Fibroblast of villous mesenchyme (primary cell): ENCODE measurements at places on chromosomes 3 and 15.

GRCh38 chr3:23776352-23776891 lies 29.3 kb upstream of the UBE2E1 start:
- DNase-seq: peak; percentile 74

DNA sequence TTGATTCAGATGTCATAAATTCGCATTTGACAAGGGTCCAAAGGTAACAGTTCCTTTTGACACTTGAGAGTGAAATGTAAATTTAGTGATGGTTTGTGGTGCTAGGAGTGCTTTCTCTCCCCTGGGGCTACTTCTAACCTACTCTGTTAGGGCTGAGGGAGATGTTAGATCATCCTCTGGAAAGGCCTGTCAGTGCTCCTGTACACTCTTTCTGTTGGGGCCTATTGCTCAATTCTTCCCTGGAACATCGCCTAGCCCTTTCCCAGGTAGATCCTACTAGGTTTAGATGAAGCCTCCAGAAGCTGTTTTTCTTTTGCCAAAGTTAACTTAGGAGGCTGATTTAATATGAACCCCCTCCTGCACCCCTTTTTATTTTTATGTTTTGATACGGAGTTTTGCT lies 1.4 kb downstream of the PCCB start:
- DNase-seq: no peak

GRCh38 chr3:49313896-49314688 lies 25.8 kb downstream of the USP4 start:
- DNase-seq: no peak

DNA sequence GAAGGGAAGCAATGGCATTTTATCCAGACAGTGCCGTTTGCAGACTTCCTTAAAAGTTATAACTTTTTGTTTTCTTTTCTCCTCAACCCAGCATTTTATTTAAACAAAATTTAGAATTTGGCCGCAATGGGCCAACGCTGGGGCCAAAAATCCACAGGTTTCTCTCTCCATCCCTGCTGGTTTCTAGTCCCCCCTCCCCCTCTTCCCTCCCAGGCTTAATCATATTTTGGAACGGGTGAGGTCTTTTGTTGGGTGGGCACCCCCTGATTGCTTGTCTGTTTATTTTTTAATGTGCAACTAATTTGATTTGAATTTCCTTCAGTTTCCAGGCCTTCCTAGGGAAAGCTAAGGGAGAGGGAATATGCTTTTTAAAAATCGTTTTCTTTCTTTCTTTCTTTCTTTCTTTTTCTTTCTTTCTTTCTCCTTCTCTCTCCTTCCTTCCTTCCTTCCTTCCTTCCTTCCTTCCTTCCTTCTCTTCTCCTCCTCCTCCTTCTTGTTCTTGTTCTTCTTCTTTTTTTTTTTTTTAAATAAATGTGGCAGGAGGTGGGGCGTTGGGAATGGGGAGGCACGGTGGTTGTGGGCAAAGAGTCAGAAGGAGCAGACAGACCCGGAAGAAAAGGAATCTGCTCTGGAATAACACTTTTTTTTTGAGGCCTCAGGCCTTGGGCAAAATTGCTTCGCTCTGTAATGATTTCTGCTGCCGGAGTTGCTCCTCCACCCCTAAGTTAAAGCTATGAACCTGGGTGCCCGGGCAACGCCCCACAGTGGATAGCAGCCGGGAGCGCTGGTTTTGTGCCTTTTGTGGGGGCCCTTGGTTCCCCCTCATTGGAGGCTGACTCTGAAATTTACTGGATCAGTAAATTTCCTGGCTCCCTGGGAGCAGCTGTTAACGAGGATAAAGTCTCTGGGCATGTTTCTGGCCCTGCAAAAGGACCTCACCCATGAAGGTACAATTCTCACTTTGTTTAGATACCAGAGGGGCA lies 1.9 kb downstream of the FNDC3B start:
- DNase-seq: peak; percentile 62

DNA sequence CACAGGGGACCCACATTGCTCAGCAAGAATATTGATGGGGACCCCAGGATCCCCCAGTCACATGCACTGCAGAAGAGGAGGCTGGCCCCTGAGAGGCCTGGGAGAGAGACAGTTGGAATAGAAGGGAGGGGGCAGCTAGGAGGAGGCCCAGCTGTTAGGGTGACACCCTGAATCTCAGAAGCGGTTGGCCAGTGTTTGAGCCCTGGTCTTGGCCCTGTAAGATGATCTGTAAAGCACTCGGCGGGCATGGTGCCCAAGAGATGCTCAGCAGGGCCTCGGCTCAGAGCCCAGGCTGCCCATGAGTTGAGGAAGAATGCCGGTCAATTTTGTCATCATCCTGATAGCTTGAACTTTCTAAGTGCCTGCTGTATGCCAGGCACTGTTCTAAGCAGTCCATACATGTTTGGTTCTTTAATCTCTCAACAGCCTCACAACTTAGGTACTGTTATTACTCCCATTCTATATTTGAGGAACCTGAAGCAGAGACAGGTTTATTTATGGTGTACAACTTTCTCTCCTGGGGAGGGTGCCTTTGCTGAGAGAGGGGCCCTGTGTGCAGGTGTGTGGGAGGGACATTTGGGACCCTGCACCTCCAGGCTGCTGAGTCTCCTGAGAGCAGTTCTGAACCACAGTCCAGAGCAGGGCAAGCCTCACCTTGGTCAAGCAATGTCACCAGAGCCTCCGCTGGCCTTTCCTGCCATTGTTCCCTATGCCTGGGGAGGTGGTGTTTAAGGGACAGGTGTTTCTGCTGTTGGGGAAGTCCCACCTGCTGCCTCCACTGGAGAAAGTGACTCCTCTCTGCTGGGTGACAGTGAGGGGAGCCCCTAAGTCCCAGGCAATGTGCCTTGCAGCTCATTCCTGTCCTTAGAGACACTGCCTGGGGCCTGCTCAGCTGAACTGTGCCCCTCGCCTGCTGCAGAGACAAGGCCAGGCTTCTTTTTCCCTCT lies 26.0 kb downstream of the SLC6A6 start:
- DNase-seq: no peak

GRCh38 chr15:77836121-77836692 lies 203.5 kb upstream of the LINGO1 start:
- DNase-seq: peak; percentile 28

DNA sequence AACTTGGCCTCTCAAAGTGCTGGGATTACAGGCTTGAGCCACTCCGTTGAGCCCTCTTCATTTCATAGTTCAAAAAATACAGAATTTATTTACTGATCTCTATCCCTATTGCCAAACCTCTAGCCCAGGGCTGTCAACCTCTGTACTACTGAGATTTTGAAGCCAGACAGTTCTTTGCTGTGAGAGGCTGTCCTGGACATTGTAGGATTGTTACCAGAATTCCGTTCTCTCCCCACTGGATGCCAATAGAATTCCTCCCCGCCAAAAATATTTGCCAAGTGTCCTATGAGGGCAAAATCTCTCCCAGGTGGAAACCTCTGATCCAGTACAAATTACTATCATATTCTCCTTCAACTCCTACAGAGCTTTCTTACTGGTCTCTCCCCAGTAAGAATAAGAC lies 29.6 kb upstream of the ADAMTS9 start:
- no peak for DNase-seq

DNA sequence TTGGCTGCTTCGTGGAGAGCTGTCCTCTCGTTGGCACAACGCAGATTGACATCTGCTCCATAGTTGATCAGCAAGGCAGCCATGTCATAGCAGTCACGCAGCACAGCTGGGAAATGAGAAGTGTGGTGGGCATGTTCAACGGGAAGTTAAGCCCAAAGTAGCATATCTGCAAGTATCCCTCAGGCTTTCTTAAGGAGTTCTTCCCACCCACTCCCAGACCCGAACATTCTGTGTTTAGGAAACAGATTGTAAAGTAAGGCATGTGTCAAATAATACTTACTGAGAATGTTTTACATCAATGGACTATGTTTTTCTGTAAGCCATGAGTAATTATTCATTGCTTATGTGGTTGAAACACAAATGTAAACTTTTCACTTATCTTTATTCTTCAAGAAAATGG lies 9.2 kb downstream of the ASB14 start:
- DNase-seq: peak; percentile 65

DNA sequence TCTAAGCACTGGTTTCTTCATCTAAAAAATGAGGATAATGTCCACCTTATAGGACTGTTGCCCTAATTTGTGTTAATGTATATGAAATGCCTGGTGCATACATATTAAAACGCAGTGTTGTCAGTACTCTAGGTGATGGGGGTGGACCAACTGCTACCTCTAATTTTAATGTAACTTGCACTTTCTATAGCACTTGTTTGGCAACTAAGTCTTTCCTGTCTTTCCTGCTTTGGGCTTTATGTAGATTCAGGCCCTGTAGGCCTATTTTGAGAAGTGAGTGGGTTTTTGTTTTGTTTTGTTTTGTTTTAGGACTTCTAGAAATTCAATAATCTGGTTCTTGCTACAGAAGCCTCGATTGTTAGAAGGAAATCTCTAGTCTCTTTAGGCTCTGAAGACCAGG lies 21.2 kb downstream of the SLC7A14 start:
- DNase-seq: no peak

DNA sequence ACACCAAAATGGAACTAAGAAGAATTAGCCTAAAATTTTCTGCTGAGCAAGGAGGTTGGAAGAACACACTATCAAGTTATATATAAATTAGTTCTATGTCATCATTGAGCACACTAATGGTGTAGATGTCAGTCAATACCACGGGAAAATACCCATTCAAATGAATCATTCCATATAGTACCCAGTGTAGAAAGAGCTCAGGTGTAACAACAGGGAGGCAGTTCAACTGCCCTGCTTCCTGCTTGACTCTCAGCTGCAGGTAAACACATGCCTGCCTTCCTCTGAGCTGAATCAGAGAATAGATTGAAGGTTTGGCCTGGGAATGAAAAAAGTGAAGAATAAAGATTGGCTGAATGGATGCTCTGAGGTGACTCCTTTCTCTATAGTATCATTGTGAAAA lies 1088.0 kb downstream of the AGBL1 start:
- no peak for DNase-seq

DNA sequence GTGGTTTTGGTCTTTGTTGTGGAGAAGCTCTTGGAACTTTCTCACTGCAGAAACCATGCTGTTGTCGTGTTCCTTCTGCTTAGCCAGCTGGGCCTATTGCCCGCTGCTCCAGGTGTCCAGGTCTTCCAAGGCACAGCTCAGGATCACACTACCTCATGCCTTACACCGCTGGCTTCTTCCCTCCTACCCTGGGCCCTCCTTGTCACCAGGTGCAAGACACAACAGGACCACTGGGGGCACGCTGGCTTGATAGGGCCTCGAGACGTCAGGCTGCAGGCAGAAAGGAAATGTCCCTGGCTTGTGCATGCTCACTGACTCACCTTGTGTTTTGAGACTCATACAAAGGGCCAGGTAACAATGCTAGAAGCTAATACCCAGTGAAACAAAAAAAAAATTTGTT lies 32.3 kb downstream of the PAQR9 start:
- no peak for DNase-seq
